ENCODE measurements at places on chromosomes 7 and 10.

DNA sequence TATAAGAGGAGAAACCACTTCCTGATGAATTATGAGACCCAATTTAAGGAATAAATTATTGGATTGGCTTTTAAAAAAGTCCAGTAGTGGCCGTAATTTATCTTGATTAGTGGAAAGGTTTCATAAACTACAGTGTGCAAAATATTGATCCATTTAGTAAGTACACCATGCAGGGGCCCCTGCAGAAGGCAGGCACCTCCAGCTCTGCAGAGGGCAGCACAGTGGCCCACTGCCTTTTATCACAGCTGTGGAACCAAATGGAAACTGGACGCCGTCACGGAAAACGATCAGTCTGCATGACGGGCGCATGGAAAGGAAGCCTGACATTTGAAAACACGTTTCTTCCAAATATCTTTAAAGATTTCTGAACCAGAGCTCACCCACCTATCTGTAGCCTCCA lies 204.0 kb downstream of the DPP6 start:
- no peak for DNase-seq

GRCh38 chr10:88194041-88194887 lies 330.8 kb downstream of the PTEN start:
- no peak for DNase-seq

GRCh38 chr7:1794888-1795542 lies 124.9 kb downstream of the ELFN1 start:
- no peak for DNase-seq

- DNase-seq: no peak
Measured at GRCh38 chr7:87473986-87474385, 1.5 kb downstream of the ABCB4 start.

- no peak for DNase-seq
Measured at GRCh38 chr7:25964483-25964991, 187.5 kb upstream of the NFE2L3 start.

DNA sequence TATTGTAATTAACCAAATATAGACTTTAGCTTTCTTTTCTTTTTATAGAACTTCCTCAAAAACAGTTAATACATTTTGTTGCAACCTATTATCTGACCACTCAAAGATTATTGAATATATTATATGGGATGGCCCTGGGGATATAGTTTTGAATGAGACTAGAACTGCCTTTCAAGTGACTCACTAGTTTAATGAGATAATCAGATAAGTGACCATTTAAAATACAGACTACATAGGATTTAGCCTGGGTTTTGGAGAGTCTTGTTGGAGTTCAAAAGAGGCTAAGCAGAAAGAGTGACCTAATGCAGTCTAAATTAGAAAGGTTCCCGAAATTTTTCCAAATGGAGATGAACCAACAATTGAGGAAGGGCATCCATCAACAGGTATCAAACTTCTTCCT lies 305.2 kb upstream of the ETV1 start:
- DNase-seq: no peak

DNA sequence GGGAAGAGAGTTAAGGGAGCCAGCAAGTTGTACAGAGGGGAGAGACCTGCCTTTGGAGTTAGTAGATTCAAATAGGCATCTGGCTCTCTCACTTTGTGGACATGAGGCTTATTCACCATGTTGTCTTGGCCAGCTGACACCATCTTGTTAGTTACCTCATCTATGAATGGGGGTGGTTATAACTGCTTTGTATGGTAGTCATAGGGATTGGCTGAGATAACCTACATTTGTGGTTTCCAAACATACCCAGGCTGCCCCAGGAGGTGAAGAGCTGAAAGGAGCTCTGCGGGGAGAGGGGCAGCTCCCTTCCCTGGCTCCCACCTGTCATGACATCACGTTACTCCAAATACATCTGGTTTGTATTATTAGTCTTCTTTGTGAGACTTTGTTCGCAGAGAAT lies 393.3 kb upstream of the AUTS2 start:
- no peak for DNase-seq

- peak; percentile 16 for DNase-seq
Measured at GRCh38 chr7:129535896-129536295, 33.6 kb downstream of the SMKR1 start.

DNA sequence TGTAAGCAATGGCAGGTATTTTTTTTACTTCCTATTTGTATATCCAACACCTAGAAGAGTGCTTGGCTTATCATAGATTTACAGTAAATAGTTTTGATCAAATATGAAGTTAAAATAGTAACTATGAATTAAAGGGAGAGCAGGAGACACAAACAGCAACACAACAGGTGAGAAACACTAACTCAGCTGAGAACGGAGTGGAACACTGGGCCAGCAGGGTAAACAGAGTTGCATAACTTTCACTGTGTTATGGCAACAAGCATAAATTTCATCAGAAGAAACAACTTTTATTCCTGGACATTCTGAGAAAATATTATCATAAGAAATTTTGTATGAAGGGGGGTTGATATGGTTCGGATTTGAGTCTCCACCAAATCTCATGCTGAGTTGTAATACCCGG lies 52.2 kb upstream of the SMIM30 start:
- DNase-seq: no peak

DNA sequence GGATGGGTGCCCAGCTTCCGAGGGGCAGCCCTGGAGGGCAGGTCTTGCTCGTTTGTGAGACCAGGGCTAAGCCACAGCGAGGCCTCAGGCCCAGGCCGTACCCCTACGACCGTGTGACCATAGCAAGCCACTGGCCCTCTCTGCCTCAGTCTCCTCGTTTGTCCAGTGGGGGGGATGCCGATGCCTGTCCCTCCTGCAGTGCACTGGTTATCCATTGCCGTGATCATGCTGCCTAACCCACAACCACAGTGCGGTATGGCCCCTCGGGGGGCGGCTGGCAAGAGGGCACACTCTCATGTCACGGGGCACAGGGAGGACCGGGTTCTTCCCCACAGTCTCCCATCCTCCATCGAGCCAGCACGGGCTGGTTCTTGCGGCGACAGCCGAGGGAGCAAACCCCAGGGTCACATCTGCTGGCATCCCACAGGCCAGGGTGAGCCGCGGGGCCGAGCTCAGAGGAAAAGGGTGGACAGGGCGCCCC lies 80.5 kb downstream of the ELFN1 start:
- DNase-seq: no peak

GRCh38 chr10:26739071-26739631 lies 41.6 kb downstream of the PDSS1 start:
- DNase-seq: no peak

- DNase-seq: peak; percentile 30
Measured at GRCh38 chr10:101602761-101603398, 14.8 kb downstream of the DPCD start.

GRCh38 chr10:107856047-107856315 lies 691.5 kb upstream of the SORCS1 start:
- DNase-seq: no peak

DNA sequence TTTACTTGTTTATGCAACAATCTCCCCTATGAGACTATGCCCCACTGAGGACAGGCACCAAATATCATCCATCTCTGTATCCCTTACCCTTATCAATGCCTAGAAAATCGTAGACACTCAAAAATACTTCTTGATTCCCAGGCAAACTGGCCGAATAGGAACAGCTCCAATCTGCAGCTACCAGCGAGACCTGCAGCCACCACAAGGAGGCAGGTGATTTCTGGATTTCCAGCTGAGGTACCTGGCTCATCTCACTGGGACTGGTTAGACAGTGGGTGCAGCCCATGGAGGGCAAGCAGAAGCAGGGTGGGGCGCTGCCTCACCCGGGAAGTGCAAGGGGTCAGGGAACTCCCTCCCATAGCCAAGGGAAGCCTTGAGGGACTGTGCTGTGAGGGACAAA lies 10.8 kb upstream of the PPP1R3C start:
- DNase-seq: no peak

DNA sequence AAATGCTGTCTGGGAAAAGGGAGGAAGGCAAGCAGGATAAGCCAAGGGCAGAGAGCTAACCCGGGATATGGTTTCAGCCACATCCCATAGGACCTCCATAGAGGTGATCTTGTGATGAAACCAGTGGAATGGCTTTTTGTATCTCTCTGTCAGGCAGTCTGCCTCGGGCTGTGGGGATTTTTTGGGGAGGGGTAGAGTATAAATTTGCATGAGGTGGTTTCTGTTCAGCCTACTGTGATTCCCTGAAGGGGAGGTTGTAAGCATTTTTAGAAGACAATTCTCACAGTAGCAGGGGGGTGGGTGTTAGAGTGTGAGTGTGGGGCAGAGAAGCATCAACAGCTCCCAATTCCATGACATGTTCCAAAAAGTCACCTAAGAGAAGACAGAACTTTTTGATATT lies 11.8 kb downstream of the OR9A2 start:
- no peak for DNase-seq

GRCh38 chr10:24483701-24484100 lies 240.0 kb downstream of the ARHGAP21 start:
- DNase-seq: no peak

GRCh38 chr10:131636841-131637724 lies 263.7 kb upstream of the PPP2R2D start:
- no peak for DNase-seq

DNA sequence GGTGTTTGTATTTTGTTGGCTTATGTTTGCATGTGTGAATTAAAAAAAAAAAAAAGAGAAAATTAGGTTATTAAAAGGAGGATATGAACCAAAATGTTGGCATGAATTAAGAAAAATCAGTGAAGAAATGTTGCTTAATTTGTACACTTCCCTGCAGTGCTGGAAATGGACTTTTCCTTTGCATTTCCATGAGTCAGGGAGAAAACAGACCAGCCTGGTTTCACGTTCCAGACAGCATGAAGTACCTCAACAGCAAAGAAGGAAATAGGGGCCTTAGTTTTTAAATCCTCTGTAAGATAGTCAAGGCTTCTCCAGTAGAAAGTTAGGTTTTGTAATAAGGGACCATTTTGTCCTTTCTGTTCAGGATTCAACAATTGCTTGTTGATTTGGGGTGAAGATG lies 159.7 kb downstream of the CELF2 start:
- no peak for DNase-seq

DNA sequence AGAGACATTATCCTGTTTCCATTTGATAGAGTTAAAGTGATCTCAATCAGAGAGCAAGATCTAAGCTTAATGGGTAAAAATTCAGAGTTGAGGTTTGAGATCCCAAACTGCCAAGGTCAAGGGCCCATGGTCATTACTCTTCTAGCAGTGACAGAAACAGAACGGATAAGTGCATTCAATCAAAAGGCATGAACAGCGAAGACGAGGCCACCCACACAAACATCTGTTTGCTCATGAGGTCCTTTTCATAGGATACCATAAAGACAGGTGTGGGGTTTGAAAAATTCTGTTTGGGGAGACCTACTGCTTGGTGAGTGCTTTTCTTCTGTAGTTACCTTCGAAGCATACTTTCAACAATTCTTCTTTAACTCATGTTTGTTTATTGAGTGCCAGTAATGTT lies 58.3 kb downstream of the SEMA3C start:
- no peak for DNase-seq

DNA sequence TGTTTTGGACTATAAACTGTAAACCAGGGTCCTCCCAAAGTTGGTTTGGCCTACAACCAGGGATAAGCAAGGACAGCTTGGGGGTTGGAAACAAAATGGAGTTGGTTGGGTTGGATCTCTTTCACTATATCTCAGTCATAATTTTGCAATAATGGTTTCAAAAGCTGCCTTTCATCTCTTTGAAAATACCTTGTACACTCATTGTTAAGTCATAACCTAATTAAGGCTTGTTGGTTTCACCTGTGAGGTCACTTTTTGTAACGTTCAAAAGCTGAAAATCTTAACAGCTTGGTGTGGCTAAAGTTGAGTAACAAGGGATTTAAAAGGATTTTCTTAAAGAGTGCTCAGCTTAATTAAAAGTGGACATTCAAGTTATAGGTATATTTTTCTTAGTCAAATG lies 476.1 kb downstream of the IPMK start:
- DNase-seq: no peak

DNA sequence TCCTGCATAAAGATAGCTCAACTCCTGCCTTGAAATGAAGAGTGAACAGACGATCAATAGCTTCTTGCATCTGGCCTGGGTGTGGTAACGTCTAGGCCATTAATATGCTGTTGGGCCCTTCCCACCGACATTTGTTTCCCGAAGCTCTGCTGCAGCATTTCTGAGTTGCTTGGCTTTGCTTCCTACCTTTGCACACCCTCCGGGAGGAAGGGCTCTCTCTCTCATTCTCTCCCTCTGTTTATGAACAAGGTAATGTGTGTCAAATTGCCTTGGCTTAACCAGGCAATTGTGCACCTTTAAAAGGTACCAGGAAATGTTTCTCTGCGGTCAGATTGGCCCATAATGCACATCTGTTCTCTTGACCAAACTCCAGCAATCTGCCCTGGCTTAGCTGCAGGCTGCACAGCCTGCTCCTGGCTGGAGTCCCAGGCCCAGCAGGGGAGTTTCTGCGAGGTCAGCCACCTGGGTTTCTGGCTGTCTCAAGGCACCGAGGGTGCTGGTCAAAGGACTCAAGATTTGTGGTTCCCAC lies 223.7 kb downstream of the SNX10 start:
- no peak for DNase-seq

- no peak for DNase-seq
Measured at GRCh38 chr7:29105752-29106668, 40.3 kb downstream of the CPVL start.

DNA sequence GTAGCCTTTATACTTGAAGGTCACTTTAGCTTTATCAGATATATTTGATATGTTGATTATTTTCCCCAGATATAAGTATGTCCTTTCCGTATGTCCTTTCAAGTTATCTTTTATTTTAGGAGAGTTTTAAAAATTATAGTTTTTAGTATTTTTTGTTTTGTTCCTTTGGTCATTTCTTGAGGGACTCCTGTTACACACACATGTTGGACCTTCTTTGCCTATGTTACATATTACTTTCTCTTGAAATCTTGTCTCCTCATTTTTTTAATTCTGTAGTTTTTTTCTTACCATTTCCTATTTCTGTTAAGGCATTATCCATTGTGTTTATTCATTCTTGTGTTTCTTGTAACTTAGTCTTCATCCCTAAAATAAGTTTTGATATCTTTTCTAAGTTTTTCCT lies 23.9 kb downstream of the GLCCI1 start:
- DNase-seq: no peak

- no peak for DNase-seq
Measured at GRCh38 chr10:60367431-60367830, 22.2 kb downstream of the ANK3 start.

- DNase-seq: no peak
Measured at GRCh38 chr7:28201131-28201530, 20.5 kb upstream of the JAZF1 start.

Measured in stimulated activated CD8-positive, alpha-beta memory T cell treated with anti-CD3 and anti-CD28 coated beads, Interleukin-15, amount 100 ng/mL, for 48 hours (primary cell).